Progenitor cell of endocrine pancreas (in vitro differentiated cells): ENCODE measurements at places on chromosomes 13 and 19. TPM values are rescaled to one million over a fixed set of nuclear protein-coding genes. Genes with fewer than 3 reads are reported as not detected.

- DNase-seq = no peak
These were observed 62.0 kb downstream of the RFX2 start for GRCh38 chr19:6048348-6048747.

GRCh38 chr19:53849237-53849676, 18.4 kb upstream of the MYADM start:
- no peak for DNase-seq

GRCh38 chr19:55698256-55698655, 23.2 kb downstream of the EPN1 start:
- no peak for DNase-seq

- no peak for DNase-seq
These were observed 21.1 kb upstream of the PLEKHF1 start for GRCh38 chr19:29644210-29644609.

GRCh38 chr13:48158290-48158689, 63.4 kb upstream of the MED4 start:
- no peak for DNase-seq

KANK2 gene
- 27.6 and 29.1 TPM in 2 replicates for total RNA-seq
